Cardiac muscle cell (in vitro differentiated cells and primary cell): ENCODE measurements at places on chromosomes 5 and 9. TPM values are rescaled to one million over a fixed set of nuclear protein-coding genes. Genes with fewer than 3 reads are reported as not detected.

DNA sequence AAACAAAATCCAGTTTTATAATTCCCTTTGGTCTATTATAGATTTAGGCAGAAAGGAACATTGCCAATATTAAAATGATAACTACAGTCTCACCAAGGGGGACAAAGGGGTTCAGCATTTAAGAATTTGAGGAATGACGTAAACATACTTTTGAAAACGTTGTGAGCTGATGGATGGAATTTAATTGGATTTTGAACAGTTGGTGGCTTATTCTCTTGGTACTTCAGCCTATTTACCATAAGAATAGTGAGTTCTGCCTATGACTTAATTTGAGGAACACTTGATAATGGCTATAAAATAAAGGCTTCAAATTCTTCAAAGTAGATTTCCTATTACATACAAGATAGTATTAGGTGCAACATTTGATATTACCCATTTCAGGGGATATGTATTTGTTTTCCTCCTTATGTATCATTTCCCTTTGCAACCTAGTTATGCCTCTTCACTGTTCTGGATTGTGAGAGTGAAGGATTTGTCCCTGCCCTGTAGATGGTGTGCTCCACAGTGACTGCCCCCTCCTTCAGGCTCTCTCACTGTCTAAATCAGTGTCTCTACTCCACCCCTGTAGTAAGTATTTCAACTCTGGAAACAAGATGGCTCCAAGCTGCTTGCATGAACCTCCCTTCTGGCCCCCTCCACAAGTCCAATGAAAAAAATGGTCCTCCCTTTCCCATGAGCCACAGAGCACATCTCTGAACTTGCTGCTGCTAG, 225.6 kb downstream of the ARHGEF28 start:
- DNase-seq = no peak

DNA sequence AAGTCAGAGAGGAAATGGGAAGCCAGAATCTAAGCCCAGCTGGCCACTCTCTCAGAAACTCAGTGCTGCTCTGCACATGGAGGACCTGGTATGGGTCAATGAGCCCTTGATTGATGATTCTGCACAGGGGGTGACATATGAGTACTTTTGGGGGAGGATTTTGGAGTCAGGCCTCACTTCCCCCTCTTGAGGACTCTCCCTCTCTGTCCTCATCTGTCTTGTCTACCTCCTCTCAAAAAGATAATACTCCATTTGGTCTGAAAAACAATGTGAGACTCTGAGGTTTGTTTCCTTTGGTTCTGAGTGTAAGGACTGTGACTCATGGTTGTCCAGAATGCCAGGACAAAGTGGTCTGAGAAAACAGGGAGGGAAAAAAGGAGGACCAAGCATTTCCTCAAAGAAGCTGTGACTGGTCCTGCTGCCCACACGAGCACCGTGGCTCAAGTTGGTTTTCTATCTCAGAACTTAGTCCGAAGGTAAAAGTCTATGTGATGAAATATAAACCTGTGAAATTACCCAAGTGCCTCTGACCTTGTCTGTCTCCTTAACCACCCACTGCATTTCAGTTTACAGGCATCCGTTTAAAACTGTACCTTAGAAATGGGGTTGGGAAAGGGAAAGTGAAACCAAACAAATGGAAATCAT, 11.1 kb downstream of the TTC39B start:
- peak; percentile 63 for DNase-seq

- no peak for DNase-seq
Measured at GRCh38 chr9:110110154-110110553, 97.8 kb downstream of the C9orf152 start.

GRCh38 chr9:93958121-93958818, 3.1 kb upstream of the BARX1 start:
- DNase-seq = no peak

DNA sequence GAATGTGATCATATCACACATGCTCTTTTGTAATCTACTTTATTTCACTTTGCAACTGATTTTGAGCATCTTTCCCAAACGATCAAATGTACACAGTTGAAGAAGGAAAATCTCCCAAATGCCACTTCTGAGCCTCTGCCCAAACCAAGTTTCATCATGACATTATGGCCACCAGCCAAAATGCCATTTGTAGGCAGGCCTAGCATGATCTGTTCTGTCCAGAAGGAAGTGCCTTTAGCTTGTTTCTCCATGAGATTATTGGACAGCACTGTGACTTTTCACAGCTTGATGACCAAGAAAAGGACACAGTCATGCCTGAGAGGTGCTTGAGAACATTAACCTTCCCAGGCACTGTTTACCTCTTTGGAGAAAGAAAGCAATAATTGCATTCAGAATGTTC, 73.2 kb upstream of the PIP5K1B start:
- no peak for DNase-seq

DNA sequence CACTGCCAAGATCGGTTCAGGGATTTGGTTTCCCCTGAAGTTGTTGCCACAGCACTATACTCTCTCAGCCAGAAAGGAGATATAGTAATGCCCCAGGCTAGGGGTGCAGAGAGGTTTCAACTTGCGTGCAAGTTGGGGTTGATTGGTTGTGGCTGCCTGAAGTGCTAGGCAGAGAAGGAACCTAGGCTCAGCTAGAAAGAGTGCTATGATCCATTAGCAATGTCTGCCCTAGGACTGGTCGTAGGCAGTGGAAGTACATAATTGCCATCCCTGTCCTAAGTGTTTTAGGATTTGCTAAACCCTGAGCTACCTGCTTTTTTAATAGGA, 136.6 kb upstream of the SMIM23 start:
- no peak for DNase-seq

DNA sequence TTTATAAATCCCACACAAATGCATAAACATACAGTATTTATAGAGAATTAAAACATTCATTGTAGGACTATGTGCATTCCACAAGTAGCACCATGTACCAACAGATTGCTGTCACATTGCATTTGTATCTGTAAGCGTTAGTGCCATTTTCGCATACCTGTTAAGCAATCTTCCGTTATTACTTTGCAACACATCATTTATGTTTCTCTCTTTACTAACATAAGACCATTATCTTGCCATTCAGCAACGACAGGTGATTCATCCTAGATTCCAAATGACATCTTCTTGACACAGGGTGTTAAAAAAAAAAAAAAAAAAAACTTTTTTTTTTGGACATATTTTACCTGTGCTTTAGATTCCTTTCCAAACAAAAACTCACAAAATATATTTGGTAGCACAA, 511.8 kb downstream of the ELAVL2 start:
- no peak for DNase-seq

- DNase-seq = no peak
Measured at GRCh38 chr9:656926-657568, 184.4 kb upstream of the DMRT1 start.

GRCh38 chr9:130423272-130423671, 21.5 kb upstream of the ASS1 start:
- peak; percentile 83 for DNase-seq

DNA sequence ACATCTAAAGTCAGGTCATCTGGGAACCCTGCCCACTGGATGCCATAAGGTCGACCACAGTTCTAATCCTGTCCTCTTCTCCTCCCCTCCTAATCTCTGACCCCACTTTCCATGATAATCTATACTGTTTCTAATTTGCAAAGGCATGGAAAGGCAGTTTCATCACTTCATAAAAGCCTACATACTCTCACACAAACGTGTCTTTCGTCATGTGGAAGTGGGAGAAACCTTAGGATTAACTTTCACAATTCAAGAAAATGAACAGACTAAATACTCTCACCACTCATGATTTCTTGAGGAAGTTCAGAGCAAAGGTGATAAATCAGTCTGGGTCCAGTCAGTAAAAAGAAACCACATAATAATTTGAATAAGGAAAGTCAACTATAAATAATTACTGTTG, 5.5 kb downstream of the FANCC start:
- DNase-seq = no peak

Gene GABRA6
- not detected in 2 replicates for total RNA-seq

Gene PCDHB8
- total RNA-seq = 17.2 and 20.8 TPM in 2 replicates

Gene FAM169A
- total RNA-seq = 28.7 and 30.1 TPM in 2 replicates

Gene PCSK1
- not detected in 2 replicates for total RNA-seq

Gene SPATA31A3
- total RNA-seq = not detected in 2 replicates

Gene PCDHB14
- total RNA-seq = 17.3 and 21.2 TPM in 2 replicates

Gene SH2D3C
- total RNA-seq = 3.5 and 9.9 TPM in 2 replicates

Gene TMEM232
- total RNA-seq = 2.9 and 7.0 TPM in 2 replicates
